Natural killer cell (primary cell): ENCODE measurements at places on chromosomes 7 and 10. TPM values are rescaled to one million over a fixed set of nuclear protein-coding genes. Genes with fewer than 3 reads are reported as not detected.
A peak's percentile ranks its signal among the peaks of the same experiment; 100 is the strongest.

GRCh38 chr10:95758351-95759025 lies 2.5 kb downstream of the ENTPD1 start:
- peak; percentile 13 for DNase-seq

GRCh38 chr7:37351716-37352115 lies 96.9 kb downstream of the ELMO1 start:
- DNase-seq, result no peak

Gene PNLIPRP2
- total RNA-seq, result not detected

Gene BMPER
- total RNA-seq, result 0.64 TPM

Gene ABCB4
- 0.50 TPM for total RNA-seq

GRCh38 chr7:100641463-100641859 lies at the start of gene TFR2:
Gene TFR2 (minus strand): TSS chr7:100641552. CDS start chr7:100641509, 43 bp downstream.
- no peak for DNase-seq

GRCh38 chr10:123269675-123270074 lies 115.5 kb downstream of the BUB3 start:
- no peak for DNase-seq

GRCh38 chr10:115026746-115027140 lies 66.4 kb upstream of the ATRNL1 start:
- no peak for DNase-seq

DNA sequence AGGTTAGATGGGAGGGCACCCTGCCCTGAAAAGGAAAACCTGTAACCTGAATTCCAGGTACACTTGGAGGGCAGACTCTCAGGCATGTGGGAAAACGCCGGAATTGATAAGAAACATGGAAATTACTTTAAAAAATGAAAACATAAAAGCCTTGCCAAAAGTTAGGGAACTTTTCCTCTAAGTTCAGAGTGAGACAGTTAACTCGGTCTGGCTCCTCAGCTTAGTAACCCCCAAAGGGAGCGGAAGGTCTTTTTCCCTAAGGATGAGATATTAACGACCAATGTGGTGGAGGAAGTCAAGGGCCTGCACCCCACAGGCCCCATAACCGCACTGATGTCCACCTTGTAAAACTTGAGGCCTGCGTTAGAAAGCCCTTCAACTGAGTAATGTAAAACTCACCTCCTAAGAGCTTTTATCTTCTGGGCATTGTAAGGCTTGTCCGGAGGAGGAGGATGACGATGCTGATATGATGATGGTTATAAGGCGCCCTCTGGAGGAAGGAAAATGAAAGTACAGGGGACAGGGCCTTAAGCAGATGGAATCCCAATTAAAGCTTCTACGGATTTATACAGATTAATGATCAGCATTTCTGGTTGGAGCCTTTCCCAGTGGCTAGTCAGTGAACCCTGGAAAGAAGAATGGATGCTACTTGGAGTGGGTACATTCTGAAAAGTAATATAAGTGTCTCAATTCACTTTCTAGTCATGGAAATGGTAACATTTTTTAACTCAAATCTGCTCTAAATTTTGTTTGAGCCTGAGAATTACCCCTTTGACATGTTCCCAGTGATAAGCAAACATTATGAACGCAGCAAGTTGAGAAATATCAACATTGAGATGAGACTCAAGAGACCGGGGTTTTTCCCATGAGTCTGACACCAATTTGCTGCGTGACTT lies 694 bp downstream of the COL1A2 start:
- no peak for DNase-seq

DNA sequence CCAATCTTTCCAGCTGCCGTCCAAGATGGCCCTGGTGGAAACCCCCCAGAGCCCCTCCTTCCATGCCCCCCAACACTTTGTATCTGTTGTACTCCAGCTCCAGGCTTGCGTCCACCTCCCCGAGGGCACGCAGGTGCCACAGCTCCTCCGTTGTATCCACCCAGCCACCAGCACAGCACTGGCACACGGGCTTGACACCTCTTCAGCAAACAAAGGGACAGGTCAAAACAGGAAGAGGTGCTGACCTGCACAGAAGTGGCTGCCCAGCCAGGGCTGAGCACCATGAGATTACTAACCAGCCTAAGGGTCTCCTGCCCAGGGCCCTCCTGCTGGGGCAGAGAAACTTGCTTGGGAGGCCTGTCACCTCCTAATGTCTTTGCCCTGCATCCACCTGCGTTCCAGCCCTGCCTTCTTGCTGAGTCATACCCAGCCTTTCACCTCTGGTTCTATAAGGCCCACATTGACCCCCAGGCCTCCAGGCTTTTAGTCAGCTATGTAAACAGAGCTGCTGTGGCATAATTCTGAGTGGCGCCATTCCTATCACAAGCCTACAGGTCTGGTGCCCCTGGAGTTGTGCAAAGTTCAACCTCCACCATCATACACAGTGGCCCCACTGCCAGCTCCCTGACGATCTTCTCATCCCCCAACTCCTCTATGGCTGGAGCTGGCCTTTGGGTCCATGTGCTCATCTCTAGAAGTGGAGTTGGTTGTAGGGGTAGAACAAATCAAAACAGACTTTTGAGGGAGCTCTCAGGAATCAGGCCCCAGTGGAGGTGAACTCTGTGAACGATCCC lies 20.9 kb downstream of the SLC29A3 start:
- DNase-seq, result no peak

Gene PON1
- total RNA-seq, result not detected

DNA sequence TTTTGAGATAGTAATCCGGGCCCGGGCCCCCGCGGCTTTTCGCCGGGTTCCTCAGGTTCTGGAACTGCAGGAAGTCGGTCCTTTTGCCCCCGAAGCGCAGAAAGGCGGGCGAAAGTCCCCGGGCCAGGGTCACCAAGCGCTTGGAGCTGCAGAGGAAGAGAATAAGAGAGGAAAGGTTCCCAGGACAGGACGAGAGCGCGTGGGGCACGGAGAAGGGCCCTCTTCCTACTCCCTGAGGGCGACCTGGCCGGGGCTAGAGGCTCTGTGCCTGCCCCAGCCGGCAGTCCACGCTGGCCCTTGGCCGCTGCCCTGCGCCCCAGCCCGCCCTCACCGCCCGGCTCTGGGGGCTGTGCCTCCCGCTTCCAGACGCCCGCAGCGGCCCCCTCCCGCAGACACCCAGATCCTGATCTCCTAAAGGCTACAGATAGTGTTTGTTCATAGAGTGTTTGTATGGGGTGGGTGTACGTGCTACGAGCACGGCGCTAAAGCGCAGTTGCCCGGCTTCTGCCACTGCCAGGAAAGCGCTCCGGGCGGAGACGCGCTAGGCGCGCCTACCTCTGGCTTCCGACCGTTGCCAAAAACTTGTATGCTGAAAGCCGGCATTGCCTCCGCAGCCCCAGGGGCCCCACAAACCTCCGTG lies 3.2 kb downstream of the HPSE2 start:
- no peak for DNase-seq

Gene SPDYE9
- not detected for total RNA-seq

Gene VAX1
- total RNA-seq, result not detected

Gene PRXL2A
- 1.3 TPM for total RNA-seq

GRCh38 chr7:47085491-47086275 lies 496.2 kb downstream of the TNS3 start:
- DNase-seq, result no peak

Gene CFAP46
- total RNA-seq, result not detected

Gene FAM131B
- 2.5 TPM for total RNA-seq

DNA sequence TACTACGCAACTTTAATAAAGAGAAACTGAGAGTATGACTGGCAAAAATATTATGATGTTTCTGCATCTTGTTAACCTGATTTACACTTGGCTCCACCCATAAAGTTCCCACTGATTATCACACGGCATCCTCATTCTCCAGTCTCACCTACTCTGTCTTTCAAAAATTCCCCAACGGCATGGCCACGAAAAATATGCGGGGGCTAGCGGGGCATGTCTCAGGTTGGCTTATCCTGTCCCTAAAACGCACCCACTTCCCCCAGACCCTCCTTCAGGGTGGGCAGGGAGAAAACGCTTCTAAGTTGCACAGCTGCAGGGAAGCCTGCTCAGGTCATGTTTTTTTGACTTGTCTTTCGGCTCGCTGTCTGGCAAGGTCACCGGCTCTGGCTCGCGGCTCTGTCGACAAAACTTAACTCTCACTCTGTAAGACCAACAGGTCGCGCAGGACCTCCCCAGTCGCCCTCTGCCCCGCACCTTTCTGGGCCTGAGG lies 3.8 kb downstream of the CDK6 start:
- DNase-seq, result peak; percentile 63

DNA sequence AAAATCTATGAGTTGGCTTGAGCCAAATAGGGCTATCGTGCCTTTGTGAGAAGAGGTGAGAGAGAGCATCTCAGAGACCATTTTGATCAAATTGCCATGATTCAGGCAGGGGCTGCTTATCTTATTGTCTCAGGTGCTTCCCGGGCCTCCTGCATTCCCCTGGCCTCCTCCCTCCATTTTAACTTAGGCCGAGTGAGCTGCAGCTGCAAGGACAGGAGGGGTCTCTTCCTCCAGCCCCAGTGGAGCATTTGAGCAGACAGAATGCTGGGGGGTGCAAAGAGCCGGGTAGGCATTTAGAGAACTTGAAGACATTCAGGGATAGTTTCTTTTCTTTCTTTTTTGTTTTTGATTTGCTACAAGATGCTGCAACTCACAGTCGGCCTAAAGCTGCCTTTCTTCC lies 59.0 kb downstream of the BUB3 start:
- no peak for DNase-seq

DNA sequence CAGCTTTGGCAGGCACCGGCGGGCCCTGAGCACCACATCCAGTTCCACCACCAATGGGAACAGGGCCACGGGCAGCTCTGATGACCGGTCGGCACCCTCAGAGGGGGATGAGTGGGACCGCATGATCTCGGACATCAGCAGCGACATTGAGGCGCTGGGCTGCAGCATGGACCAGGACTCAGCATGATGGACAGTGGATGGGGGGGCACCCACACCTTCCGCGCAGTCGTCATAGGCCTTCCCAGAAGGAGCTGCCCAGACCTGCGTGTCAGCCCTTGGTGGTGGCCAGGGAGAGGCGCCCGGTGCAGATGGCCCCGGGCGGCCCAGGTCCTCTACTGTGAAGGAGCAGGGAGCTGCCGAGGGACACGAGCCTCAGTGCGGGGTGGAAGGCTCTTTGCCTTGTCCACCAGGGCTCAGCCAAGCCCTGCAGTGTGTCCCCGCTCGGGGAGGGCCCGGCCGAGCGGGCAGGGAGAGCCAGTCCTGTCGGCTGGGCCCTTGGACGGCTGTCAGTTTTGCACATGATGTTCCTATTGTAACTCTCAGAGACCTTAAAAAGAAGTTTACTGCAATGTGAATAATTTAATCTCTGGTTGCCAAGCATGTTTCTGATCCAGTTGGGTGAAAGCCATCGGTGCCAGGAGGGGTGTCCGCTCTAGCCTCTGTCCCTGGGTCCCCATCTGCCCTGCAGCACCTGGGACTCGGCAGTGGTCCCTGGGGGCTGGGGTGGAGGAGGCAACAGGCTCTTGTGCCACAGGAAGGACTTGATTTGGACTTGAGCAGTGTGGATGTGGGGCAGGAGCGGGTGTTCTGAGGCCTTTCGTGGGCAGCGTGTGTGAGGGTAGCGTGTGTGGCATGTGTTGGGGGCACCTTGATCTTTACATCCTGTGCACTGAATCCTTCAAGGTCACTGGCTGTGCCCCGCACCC lies 12.6 kb downstream of the NACAD start:
- no peak for DNase-seq

Gene TEX36
- not detected for total RNA-seq

Gene VIPR2
- 4.7 TPM for total RNA-seq

DNA sequence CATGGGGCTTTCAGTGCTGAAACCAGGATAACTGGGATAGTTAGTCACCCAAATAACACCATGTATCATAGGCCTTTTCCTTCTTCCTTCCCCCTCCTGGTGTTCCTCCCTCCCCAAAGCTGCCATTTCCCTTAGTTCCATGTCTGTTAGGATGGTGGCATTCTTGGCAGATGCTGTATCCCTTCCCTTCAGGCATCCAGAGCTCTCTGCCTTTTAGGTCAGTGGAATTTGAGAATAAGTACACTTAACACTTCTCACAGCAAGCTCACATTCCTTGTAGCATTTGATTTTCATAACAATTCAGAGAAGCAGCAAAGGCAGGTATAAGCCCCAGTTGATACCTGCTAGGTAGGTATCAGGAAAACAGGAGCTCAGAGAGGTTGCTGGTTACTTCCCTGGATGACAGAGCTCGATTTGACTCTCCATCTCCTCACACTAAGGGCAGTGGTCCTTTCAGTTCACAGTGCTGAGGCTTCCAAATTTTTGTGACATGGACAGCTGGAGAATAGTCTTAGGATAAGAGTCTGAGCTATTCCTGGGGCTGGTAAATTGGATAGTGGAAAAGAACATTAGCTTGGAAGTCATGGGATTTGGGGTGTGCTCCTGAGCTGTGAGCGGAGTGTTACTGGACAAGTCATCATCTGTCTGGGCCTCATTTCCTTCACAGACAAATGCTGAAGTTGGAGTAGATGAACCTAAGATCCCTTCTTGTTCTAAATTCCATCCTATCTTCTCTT lies 108.7 kb upstream of the RHOBTB1 start:
- no peak for DNase-seq

DNA sequence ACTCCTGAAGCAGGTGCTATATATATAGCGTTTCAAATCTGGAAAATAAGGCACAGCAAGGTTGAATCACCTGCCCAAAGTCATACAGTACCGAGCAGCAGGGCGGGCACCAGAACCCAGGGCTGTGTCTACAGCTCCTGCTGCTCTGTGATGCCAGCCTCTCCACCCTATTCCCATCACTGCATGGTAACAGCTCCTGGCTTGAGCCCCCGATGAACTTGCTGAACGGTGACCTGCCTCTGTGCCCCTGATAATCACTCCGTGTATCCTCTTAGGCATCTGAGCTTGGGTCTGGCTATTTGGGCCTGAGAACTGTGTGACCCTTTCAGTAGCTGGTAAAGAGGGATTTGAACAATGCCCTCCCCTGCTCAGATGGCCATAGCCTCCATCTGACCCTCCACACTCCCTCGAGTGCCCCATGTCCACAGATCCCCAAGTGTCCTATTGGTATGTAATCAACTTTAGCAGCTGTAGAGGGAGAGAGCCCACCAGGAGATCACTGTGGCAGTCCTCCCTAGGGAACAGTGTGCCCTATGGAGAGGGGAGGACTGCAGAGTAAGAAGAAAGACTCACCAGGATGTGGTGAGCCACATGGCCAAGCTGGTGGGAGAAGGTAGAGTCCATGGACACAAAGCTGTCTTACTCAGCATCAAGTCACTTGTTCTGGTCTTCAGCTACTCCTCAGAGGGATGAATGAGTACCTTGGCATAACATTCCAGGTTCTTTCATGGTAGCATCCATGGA lies 1.1 kb upstream of the ARHGAP22 start:
- DNase-seq, result no peak

Gene PDLIM1
- 25.2 TPM for total RNA-seq

Gene HDAC9
- total RNA-seq, result 24.1 TPM

GRCh38 chr7:140673063-140673773 lies 473 bp downstream of the ADCK2 start:
- DNase-seq, result peak; percentile 75

DNA sequence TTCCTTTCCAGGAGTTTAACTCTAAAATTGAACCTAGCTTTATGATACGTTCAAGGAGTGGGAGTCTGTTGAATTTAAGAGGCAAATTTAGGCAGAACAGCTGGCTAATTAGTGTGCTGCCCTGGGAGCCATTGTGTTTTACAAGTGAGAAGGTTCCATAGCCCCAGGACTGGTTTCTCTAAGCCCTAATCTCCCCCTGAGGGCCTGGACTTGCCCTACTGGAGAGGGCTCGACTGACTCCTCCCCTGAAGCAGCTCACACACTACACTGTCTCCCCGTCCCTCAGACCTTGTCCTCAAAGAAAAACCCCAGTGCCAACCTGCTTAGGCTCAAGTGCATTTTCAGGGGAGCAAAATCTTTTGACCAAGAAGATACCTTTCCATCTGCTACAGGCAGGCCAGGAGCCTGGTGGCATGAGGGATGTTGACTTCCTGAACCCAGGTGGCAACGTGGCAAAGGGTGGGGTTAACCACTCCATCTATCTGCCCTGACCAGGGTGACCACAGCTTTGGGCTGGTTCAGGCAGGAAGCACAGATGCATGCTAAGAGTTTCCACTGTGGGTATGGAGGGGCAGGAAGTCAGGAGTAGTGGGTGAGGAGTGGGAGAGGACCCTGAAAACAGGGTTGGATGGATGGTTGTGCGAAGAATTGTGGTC lies 68.9 kb upstream of the CARD11 start:
- no peak for DNase-seq
